ENCODE measurements at places on chromosomes 12 and 14.

GRCh38 chr14:99093532-99094517 lies 178.2 kb downstream of the BCL11B start:
- no peak for DNase-seq

- DNase-seq, result no peak
These were observed 128.3 kb downstream of the ST8SIA1 start for GRCh38 chr12:22206111-22206728.

DNA sequence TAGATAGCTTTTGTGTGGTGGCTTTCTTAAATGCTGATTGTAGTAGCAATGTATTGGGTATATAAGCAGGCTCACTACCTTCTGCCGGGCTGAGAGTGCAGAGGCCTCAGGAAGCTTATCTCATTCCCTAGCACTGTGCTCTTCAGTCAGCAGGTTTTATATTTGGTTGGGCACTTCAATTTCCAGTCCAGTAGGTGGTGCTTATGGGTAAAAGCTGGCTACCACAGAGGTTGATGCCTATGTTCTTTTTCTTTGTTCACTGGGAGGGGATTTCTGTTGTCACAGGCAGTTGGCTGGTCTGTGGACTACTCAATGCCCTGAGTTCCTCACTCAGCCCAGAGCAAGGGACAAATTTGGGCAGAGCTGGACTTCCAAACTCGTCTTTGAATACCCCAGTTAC lies 43.0 kb upstream of the GLIPR1 start:
- DNase-seq, result no peak

DNA sequence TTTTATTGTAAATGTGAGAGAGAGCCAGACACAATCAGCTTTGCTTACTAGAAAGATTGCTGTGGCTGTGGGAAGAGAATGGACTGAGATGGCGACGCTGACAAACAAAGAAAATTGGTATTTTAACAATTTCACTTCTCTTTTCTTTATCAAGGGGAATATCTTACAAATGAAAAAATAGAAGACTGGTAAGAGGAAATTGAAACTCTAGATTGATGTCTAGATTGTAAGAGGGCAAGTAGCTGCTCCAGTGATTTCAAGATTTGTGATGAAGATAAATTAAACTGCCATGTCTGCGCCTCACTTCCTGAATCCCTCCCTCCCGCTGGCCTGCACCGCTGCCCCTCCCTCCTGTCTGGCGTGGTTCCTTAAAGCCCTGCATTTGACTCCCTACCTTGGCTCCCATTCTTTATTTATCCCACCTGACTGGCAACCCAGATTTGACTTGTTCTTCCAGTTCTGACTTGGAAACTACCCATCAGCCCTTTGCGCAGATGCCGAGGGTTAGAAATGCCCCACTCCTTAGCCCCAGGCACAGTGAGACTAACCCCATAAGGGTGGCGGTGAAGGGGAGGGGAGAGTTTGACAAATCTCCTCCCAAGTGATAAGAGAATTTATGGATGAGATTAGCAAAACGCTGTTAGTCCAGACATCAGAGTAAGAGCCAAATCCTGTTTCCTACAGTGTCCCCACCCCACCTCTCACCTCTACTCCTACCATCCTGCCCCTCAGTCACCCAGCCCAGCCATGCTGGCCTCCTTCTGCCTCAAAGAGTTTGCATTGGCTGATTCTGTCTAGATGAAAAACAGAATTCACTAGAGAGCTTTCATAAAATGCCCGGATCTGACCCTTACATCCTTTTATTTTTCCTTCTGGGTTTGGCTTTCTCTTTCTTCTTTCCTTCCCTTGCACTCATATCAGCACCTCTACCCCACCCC lies 125.3 kb upstream of the ATF7IP start:
- DNase-seq, result no peak

- no peak for DNase-seq
These were observed 68.7 kb upstream of the TMPO start for GRCh38 chr12:98446682-98447081.

GRCh38 chr12:2677142-2677880 lies 117.5 kb upstream of the FKBP4 start:
- DNase-seq, result no peak
